ENCODE measurements at places on chromosomes 12 and 14.

DNA sequence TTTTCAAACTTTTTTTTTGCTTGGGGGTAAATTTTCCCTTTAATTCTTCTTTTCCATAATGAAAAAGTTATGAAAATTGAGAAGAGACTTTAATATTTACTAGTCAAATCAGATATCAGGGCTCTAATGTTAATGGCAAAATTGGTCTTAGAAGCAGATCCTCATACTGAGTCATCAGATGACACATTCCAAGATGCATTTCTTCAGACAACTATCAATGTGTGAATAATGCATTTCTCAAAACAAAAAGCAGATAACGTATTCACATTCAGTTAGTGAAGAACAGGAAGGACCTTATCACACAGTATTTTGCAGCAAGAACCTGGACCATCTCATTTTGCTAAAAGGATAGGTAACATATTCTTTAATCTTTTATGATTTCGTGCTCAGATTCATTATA lies 130.7 kb downstream of the GPHN start:
- no peak for DNase-seq

- no peak for DNase-seq
These were observed 34.3 kb downstream of the NOPCHAP1 start for GRCh38 chr12:105020241-105020962.

- no peak for DNase-seq
These were observed 200.4 kb upstream of the SYT10 start for GRCh38 chr12:33639975-33640374.

DNA sequence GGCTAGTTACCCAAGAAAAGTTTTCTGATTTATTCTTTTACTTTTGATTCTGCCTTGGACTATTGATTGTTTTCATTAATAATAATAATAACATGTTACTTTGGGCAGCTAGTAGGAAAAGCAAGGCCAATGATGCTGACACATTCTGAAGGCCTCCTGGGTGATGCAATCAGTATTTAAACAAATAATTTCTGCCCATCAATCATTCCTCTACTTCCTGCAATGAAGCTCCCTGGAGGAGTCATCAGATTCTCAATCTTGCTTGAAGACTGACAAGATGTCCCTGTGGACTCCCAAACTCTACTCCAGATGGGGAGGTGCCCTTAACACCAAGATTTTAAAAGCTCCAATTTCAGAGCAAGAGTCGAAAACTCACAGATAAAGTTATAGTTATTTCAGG lies at the start of gene SPX:
Gene SPX, plus strand, starts transcription at position 244 of the 400 bp plus-strand sequence. CDS start 177 bp downstream, outside the sequence.
- no peak for DNase-seq

DNA sequence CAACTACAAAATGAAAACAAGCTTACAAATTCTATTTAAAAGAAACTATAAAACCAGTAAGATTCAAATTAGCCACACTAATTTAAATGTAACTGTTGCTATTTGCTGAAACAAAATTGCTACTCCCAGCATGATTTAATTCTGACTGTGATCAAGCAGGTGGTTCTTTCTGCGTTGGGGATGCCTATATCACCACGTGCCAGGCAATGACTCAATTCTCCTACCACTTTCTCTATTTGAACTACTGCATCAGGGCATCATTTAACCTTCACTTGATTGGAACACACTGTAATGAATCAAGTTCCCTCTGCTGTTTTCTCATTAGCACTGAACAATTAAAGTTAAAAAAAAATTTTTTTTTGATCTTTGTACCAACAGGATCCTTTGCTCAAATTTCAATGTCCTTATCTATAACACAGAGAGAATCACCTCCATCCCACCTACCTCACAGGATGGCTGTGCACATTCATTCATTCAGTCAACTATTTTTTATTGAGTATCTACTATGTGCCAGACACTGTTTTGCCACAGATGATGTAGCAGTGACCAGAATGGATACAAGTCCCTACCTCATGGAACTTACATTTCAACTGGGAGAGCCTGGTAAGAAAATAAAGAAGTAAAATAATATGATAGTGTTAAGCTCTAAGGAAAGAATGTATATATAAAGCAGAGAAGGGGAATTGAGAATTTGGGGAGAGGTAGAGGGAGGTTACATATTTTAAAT lies 8.0 kb upstream of the ACTN1 start:
- no peak for DNase-seq

DNA sequence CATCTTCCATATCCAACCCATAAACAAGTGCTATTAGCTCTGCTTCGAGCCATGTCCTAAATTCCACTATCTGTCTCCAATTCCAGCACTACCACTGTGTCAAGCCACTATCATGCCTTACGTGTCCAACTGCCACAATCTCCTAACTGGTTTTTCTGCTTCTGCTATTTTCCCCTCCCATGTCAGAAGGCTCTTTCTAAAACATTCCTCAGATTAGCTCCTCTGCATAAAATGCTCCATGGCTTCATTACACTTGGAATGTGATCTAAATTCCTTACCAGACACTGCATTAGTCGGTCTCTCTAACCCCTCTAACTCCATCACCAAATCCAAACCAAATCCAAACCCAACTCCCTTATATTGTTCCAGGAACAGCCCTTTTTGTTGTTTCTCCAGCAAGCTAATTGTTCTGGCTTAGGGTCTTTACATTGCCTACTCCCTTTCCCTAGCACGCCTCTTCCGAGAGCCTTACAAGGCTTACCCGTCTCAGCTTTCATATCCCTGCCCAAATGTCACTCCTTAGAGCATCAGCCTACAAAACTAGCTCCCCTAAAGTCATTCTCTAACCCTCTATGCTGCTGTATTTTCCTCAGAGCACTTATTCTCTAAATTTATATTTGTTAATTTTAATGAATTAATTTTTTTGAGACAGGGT lies 139.7 kb downstream of the HELB start:
- DNase-seq, result no peak

DNA sequence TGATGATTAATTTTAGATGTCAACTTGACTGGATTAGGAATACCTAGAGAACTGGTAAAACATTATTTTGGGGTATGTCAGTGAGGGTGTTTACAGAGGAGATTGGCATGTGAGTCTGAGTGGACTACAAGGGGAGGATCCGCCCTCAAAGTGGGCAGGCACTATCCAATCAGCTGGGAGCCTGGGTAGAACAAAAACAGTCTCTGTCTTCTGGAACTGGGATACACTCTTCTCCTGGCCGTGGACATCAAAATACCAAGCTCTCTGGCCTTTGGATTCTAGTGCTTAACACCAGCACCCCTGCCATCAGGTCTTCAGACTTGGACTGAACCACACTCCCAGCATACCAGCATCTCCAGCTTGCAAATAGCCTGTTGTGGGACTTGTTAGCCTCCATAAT lies 4.4 kb upstream of the SCAF11 start:
- peak; percentile 3 for DNase-seq

- no peak for DNase-seq
These were observed 298.6 kb downstream of the PDZRN4 start for GRCh38 chr12:41486718-41487117.

- peak; percentile 70 for DNase-seq
These were observed 414 bp downstream of the UNC79 start for GRCh38 chr14:93431036-93431670.

DNA sequence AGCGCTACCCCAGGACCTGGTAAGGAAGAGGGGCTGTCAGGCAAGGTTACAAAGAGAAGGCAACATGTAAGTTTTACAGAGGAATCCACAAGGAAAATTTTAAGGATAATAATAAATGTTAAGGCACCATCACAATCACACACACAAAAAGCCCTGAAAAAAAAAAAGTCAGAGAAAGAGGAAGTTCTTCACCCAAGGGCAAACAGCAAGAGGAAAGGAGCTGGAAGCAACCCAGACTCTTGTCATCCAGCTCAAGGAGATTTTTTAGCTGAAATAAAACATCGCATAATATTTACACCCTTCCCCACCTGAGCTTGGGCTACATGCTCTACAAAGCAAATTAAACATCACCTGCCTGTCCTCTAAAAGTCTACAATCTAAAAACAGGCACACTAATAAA lies 9.5 kb downstream of the SPTB start:
- DNase-seq, result no peak

DNA sequence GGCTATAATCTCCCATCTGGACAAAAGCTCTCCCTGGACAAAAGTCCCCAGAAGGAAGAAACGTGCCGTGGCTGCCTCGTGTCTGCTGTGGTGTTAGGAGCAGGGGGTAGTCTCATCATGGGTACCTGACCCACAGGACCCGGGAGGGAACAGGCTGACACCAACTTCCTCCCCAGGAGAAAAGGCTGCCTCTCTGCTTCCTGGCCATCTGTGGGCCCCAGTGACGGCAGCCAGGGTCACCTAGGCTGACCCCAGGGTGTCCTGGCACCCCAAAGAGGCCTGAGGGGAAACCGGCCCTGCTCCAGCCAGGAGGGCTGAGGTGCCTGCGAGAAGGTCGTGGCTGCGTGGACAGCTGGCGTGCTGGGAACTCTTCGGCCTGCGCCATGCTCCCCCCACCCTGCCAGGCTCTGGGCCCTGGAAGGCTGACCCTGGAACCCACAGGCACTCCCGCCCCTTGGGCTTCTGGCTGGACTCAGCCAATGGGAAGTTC lies 133.9 kb downstream of the RFLNA start:
- no peak for DNase-seq

DNA sequence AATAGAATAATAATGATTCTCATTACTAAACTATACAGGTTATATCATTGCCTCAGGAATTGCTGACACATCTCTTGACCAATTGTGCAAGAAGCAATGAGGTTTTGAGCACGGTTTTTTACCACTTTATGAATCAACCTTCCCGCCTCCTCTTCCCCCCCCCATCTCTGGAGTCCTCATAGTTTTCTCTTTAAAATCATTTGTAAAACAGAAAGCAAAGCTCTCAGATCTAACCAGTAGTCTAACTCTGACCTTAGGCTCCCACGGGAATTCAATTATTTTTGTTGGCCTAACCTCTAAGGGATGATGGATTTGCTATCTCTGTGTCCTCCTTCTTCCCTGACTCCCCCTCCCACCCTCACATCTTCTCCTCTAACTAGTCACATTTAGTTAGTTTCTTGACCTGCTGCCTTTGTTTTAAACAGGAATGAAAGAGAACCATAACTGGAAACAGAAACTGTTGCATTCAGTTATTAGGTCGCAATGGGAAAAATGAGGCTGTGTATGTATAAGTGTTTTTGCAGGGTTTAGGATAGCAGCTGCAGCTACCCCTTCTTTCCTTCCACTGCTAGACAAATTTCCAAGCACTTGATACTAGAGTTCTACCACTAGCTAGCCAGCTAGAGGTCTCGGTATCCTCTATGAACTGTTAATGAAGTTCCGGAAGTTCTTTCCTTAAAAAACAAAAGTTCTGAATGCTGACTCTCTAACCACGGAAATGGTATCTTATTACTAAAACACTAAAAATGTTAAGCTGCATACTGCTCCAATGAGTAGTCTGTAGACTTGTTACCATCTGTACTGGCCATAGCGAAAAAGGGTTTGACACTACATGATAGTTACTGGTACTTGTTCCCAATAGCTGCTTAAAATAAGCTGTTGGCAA lies 65.4 kb downstream of the TAOK3 start:
- DNase-seq, result no peak

- no peak for DNase-seq
These were observed 67.1 kb upstream of the GZMB start for GRCh38 chr14:24701062-24701461.

- no peak for DNase-seq
These were observed 108.6 kb downstream of the BCL11B start for GRCh38 chr14:99163446-99163845.

GRCh38 chr12:4450551-4451112 lies 5.0 kb upstream of the FGF6 start:
- no peak for DNase-seq

GRCh38 chr14:50103558-50103957 lies 12.8 kb downstream of the VCPKMT start:
- DNase-seq, result no peak

GRCh38 chr12:109461049-109461845 lies 15.9 kb downstream of the KCTD10 start:
- DNase-seq, result no peak

DNA sequence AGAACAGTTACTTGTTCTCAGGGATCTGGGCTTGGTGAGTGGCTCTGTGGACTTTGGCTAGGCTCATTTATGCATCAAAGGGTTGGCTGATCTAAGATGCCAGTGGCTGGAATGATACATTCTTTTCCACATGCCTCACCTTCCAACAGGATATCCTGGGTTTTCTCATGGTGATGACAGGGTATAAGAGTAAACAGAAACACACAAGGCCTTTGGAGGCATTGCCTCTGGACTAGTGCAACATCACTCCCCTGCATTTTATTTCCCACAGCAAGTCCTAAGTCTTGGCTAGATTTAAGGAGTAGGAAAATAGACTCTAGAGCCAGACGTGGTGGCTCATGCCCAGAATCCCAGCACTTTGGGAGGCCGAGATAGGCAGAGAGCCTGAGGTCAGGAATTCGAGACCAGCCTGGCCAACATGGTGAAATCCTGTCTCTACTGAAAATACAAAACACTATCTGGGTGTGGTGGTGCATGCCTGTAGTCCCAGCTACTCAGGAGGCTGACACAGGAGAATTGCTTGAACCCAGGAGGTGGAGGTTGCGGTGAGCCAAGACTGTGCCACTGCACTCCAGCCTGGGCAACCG lies 47.9 kb downstream of the RPH3A start:
- DNase-seq, result no peak

- DNase-seq, result no peak
These were observed 82.6 kb downstream of the VWF start for GRCh38 chr12:6041891-6042290.

GRCh38 chr14:75392686-75393641 lies 34.9 kb upstream of the JDP2 start:
- no peak for DNase-seq

DNA sequence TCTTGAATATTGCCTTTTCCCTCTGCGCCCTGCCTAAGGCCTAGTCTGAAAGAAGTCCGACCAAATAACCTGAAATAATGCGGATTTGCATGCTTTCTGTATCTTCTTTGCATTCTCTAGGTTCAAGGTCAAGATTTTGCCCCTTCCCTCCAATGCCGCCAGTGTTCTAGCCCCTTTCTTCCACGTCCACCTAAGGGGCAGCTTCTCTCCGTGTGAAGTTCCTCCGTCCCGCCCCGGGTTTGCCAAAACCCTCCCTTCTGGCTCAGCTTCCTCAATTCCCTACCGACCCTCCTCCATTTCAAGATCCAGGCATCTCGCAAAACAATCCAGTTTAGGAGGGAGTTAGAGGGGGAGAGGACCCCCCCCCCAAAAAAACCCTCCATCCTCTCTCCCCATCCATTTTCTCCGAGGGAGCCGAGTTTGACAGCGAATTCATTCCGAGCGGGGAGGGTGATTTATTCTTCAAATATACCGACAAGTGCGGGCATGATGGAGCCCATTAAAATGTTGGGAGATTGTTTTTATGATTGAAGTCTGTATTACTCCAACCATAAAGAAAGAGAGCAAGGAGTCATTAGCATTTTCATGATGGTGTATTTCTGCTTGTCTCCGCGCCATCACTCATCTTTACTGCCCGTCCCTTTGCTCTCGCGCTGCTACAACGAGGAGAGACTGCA lies 20.9 kb upstream of the ATP5MC2 start:
- no peak for DNase-seq

GRCh38 chr12:60853407-60853806 lies 1257.6 kb downstream of the SLC16A7 start:
- no peak for DNase-seq

- DNase-seq, result no peak
These were observed 153.6 kb upstream of the PLEKHA5 start for GRCh38 chr12:18975933-18976332.

GRCh38 chr14:69652942-69653684 lies 41.7 kb downstream of the SUSD6 start:
- no peak for DNase-seq

GRCh38 chr14:101234999-101235334 lies 326.3 kb upstream of the DIO3 start:
- DNase-seq, result no peak
